ENCODE measurements at places on chromosomes 4 and X.
A peak's percentile ranks its signal among the peaks of the same experiment; 100 is the strongest.

- H3K36me3 ChIP-seq, result no peaks in the 10 kb centered on the region
- peak overlapping the region; percentile 43 for H3K27ac ChIP-seq
- H3K4me1 ChIP-seq, result no peaks in the 10 kb centered on the region
- H3K27me3 ChIP-seq, result peaks cover 11% of the 10 kb centered on the region
These were observed 4.6 kb downstream of the HTRA3 start for GRCh38 chr4:8274066-8274652.

GRCh38 chrX:39953879-39954278 lies 143.9 kb downstream of the BCOR start:
- no peaks in the 10 kb centered on the region for H3K36me3 ChIP-seq
- no peaks in the 10 kb centered on the region for H3K27me3 ChIP-seq
- peak overlapping the region; percentile 6 for H3K27ac ChIP-seq
- H3K4me3 ChIP-seq, result no peak overlapping the region

- no peak overlapping the region for H3K27ac ChIP-seq
- no peaks in the 10 kb centered on the region for H3K27me3 ChIP-seq
- no peak overlapping the region for H3K4me3 ChIP-seq
- no peaks in the 10 kb centered on the region for H3K4me1 ChIP-seq
- DNase-seq, result no peak
- H3K36me3 ChIP-seq, result no peaks in the 10 kb centered on the region
These were observed 187.1 kb downstream of the BCOR start for GRCh38 chrX:39910651-39911050.

DNA sequence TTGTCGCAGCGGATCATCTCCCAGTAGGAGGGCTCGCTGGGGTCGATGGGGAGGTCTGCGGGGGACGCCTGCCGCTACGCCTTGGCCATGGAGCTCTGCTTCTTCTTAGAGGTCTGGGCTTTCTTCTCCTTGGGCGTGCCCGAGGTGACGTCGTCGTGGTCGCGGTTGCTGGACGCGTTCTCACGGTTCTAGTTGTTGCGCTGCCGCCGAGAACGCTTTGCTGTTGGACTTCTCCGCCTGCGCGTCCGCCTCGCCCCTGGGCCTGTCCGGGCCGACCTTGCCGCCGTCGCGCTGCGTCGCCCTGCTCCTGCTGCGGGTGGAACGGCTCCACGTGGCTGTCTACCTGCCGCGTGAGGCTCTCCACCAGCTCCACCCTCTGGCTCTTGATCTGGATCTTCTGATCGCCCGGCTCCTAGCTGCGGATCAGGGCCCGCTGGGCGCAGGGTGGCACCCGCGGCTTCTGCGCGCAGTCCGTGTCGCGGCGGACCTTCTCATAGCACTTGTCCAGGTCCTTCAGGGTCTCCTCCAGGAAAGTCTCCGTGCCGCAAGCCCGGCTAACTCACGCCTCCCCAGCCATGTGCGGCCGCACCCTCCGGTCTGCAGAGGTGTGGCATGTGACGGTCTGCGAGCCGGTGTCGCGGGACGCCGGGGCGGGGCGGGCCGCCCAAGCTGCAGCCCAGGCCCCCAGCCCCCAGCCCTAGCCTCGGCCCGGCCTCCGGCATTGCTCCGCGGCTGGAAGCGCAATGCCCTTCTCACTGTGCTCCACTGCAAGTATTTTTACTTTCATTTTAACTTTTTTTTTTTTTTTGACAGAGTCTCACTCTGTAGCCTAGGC lies 40.5 kb upstream of the OGT start:
- no peaks in the 10 kb centered on the region for H3K36me3 ChIP-seq
- DNase-seq, result peak; percentile 38
- H3K4me1 ChIP-seq, result no peaks in the 10 kb centered on the region
- H3K27ac ChIP-seq, result no peak overlapping the region

- H3K36me3 ChIP-seq, result no peaks in the 10 kb centered on the region
- H3K27ac ChIP-seq, result no peak overlapping the region
- H3K4me1 ChIP-seq, result no peaks in the 10 kb centered on the region
- no peaks in the 10 kb centered on the region for H3K27me3 ChIP-seq
These were observed 270.7 kb downstream of the GRXCR1 start for GRCh38 chr4:43163101-43163792.

DNA sequence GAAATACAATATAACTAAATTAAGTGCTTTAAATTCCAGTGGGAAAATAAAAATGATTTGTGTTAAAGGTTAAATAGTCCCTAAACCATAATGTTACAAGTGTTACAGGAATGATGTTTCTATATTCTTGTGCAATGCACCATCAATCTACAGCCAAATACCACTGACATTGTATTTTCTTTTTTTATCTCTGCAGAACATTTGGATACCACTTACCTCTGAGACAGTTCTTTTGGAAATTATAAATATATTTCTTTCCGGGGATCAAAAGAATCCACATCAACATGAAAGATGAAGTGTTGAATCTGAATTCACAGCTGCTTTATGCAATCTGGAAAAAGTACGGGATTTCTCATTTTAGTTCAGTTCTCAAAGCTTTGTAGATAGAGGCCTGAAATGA lies 518.3 kb upstream of the AGA start:
- no peaks in the 10 kb centered on the region for H3K27me3 ChIP-seq
- H3K4me3 ChIP-seq, result no peak overlapping the region
- H3K27ac ChIP-seq, result no peak overlapping the region
- no peaks in the 10 kb centered on the region for H3K4me1 ChIP-seq
- H3K36me3 ChIP-seq, result no peaks in the 10 kb centered on the region
- DNase-seq, result no peak

GRCh38 chr4:70943114-70943513 lies 40.9 kb downstream of the MOB1B start:
- H3K4me3 ChIP-seq, result no peak overlapping the region
- H3K36me3 ChIP-seq, result no peaks in the 10 kb centered on the region
- no peak overlapping the region for H3K27ac ChIP-seq
- H3K27me3 ChIP-seq, result no peaks in the 10 kb centered on the region
- H3K4me1 ChIP-seq, result no peaks in the 10 kb centered on the region

GRCh38 chr4:41590591-41590990 lies 52.6 kb downstream of the LIMCH1 start:
- H3K27me3 ChIP-seq, result no peaks in the 10 kb centered on the region
- H3K27ac ChIP-seq, result no peak overlapping the region
- no peaks in the 10 kb centered on the region for H3K36me3 ChIP-seq

GRCh38 chr4:9820343-9820742 lies 38.9 kb downstream of the DRD5 start:
- no peak overlapping the region for H3K27ac ChIP-seq
- no peaks in the 10 kb centered on the region for H3K27me3 ChIP-seq
- no peaks in the 10 kb centered on the region for H3K36me3 ChIP-seq
- H3K4me3 ChIP-seq, result no peak overlapping the region
- DNase-seq, result no peak

DNA sequence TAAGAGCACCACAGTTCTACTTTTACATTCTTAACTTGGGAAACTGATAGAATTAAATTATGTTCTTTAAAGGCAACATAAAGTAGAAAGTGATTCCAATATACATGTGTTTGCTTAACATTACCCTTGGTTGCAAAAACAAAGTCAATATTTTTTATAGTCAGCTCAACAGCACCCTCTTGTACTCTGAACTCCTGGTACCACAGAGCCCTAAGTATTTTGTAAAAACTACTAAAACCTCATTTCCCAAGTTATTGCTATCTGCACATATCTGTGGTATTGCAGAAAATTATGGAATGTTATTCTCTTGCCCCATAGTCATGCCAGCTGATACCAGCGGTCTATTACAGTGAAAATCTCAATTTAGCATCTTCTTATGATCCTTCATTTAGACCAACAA lies 2.9 kb downstream of the KIF4A start:
- DNase-seq, result no peak
- H3K27me3 ChIP-seq, result no peaks in the 10 kb centered on the region
- H3K4me3 ChIP-seq, result no peak overlapping the region
- no peak overlapping the region for H3K27ac ChIP-seq

GRCh38 chrX:57905141-57905540 lies 5.1 kb downstream of the ZXDA start:
- H3K27ac ChIP-seq, result no peak overlapping the region
- no peaks in the 10 kb centered on the region for H3K4me1 ChIP-seq
- no peak for DNase-seq
- H3K4me3 ChIP-seq, result no peak overlapping the region

DNA sequence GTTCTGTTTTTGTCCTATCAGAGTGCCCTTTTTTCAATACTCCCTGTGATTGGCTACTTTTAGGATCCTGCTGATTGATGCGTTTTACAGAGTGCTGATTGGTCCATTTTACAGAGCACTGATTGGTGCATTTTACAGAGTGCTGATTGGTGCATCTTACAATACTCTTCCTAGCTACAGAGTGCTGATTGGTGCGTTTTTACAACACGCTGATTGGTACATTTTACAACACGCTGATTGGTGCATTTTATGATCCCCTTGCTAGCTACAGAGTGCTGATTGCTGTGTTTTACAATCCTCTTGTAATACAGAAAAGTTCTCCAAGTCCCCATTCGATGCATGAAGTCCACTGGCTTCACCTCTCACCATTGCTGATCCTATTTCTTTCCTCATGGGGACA lies 176.8 kb downstream of the GC start:
- DNase-seq, result no peak
- no peak overlapping the region for H3K27ac ChIP-seq
- H3K36me3 ChIP-seq, result no peaks in the 10 kb centered on the region
- H3K4me1 ChIP-seq, result no peaks in the 10 kb centered on the region
- no peaks in the 10 kb centered on the region for H3K27me3 ChIP-seq
- no peak overlapping the region for H3K4me3 ChIP-seq

DNA sequence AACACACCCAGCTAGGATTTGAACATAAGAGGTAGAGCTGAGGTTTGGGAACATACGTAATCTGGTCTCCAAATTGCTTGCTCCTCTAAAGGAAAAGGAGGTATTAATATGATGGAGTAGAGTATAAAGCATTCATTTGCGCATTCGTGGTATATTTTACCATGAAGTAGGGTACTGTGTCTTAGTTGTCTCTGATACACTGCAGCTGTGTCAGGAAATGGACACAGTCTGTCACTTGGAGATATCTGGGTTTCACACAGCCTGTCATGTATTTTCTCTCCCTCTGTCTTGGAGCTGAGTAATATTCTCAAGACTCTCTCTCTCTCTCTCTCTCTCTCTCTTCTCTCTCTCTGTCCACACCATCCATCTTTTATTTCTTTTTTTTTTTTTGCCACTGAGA lies 274.8 kb upstream of the UGT8 start:
- no peaks in the 10 kb centered on the region for H3K36me3 ChIP-seq
- H3K4me3 ChIP-seq, result no peak overlapping the region
- no peak overlapping the region for H3K27ac ChIP-seq
- no peak for DNase-seq

DNA sequence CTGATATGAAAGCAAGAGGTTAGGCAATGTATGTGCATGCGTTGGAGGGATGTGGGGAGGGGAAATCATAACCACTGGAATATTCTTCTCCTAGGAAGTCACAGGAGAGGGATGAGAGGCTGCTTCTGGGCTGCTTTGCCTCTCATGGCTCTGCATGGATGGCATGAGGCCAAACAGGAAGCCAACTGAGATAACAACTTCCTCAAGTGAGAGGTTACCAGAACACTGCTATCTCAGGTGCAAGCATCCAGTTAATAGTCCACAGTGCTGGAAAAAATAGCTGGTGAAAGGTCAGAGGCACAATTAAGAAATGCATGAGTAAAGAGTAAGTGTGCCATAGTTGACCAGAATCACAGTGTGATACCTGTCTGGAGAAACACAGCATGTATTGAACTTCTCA lies 113.3 kb downstream of the ELOVL6 start:
- DNase-seq, result peak; percentile 93
- no peaks in the 10 kb centered on the region for H3K4me1 ChIP-seq
- H3K27ac ChIP-seq, result peak overlapping the region; percentile 73
- no peaks in the 10 kb centered on the region for H3K36me3 ChIP-seq

- no peak overlapping the region for H3K27ac ChIP-seq
- no peaks in the 10 kb centered on the region for H3K4me1 ChIP-seq
- H3K27me3 ChIP-seq, result no peaks in the 10 kb centered on the region
- DNase-seq, result no peak
These were observed 446.8 kb downstream of the ANKRD50 start for GRCh38 chr4:124265701-124266100.

GRCh38 chrX:10015723-10016518 lies 48.8 kb downstream of the CLDN34 start:
- H3K27me3 ChIP-seq, result no peaks in the 10 kb centered on the region
- peak overlapping the region; percentile 25 for H3K4me3 ChIP-seq
- no peaks in the 10 kb centered on the region for H3K36me3 ChIP-seq
- peak; percentile 23 for DNase-seq

- H3K4me1 ChIP-seq, result no peaks in the 10 kb centered on the region
- H3K27me3 ChIP-seq, result no peaks in the 10 kb centered on the region
- no peak overlapping the region for H3K27ac ChIP-seq
- DNase-seq, result no peak
These were observed 766.1 kb downstream of the KCTD8 start for GRCh38 chr4:43682551-43682950.

DNA sequence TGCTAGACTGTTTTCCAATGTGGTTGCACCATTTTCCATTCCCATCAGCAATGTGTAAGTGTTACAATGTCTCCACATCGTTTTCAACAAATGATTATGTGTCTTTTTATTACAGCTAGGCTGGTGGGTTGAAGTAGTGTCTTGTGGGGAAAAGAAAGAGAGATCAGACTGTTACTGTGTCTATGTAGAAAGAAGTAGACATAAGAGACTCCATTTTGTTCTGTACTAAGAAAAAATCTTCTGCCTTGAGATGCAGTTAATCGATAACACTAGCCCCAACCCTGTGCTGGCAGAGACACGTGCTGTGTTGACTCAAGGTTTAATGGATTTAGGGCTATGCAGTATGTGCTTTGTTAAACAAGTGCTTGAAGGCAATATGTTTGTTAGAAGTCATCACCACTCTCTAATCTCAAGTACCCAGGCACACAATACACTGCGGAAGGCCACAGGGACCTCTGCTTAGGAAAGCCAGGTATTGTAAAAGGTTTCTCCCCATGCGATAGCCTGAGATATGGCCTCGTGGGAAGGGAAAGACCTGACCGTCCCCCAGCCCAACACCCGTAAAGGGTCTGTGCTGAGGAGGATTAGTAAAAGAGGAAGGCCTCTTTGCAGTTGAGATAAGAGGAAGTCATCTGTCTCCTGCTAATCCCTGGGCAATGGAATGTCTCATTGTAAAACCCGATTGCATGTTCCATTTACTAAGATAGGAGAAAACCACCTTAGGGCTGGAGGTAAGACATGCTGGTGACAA lies 23.0 kb upstream of the UGT2B15 start:
- H3K4me3 ChIP-seq, result no peak overlapping the region
- DNase-seq, result no peak
- H3K27me3 ChIP-seq, result no peaks in the 10 kb centered on the region
- no peaks in the 10 kb centered on the region for H3K36me3 ChIP-seq
- H3K4me1 ChIP-seq, result no peaks in the 10 kb centered on the region
- H3K27ac ChIP-seq, result no peak overlapping the region
